T-helper 17 cell (primary cell): ENCODE measurements at places on chromosomes 3 and 15.

DNA sequence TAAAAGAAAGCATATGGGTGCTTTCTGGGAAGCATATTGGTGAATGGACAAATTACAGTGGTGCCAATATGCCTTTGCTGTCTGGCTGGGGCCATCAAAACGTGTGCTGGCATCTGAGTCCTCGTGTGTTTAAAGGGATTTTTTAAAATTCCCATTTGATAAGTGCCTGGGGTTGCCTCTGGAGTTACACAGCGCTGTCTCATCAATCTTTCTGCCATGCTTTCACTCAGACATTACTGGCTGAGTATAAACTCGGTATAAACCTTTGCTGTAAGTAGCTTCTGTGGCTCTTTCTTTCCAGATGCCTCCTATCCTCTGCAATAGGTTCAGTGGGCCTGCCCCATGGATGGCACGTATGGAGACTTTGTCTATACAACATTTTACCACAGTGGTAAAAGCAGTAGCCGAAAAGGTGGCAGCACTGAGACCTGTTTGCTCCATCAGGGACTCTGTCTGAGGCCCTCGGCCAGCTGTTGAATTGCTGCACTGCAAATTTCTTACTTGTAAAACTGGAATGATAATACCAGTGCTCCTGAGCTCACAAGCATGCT lies 195.5 kb downstream of the LPP start:
- no peak for DNase-seq

DNA sequence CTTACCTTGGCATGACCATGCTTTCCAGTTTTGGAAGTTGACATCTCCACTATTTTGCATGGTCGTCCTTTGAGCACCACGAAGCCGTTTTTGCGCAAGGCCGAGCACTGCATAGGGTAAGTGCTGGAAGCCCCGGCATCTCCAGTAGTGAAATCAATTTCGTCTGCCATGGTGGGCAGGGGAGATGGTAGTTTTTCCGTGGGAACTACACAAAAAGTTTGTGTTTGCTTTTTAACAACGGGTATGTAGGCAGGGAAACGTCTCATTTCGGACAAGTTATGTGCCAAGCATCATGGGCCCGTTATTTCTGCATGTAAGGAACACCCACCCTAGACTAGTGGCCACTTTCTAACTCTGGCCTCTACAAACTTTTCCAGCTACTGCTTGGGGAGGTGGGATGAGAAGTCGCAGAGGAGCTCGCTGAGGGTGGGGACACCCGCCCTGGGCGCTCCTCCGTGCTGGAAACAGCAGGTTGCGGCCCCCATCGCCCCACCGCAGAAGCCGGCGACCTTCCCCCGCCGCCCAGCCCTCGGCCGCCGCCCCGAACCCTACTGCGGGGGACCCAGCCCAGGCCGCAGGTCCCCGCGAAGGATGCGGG lies 701 bp downstream of the EIF5A2 start:
- DNase-seq = no peak

GRCh38 chr3:104438706-104439105 lies 928.0 kb upstream of the ALCAM start:
- no peak for DNase-seq

GRCh38 chr3:197550489-197550888 lies 5.3 kb downstream of the BDH1 start:
- no peak for DNase-seq

DNA sequence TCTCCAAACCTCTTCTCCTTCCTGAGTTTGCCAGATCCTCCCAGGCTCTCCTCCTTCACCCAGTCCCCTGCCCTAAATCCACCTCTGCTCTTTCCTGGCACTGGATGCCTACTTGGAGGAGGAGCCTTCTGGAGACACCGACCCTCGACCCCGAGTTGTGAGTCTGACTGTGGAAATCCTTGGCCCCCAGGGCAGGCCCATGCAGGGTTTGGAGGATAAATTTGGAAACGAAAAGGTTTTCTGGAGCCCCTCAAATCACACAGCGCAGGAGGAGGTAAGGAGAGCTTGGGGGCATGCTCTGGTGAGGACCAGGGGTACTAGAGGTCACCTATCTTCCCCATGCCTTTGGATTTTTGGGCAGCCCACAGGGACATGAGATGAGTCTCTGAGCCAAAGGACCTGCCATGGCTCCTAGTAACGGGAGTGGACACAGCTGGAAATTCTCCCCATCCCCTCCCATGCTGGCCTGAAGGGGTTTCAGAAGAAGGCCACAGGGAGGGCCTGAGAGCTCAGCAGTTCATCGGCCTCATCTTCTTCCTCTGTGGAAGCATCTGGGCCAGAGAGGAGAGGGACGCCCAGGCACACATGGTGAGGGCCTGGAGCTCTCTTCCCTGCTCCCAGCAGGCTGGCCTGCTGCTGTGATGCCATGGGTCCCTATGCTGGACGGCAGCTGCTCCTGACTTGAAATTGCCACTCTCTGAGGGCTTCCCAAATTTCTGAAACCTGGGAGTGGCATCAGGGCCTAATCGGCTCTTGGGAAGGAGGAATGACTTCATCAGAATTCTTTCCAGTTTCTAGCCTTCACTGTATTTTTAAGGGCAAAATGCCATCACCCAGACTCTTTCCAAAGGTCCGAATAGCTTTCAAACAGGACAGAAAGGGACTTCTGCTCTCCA lies 68.6 kb upstream of the ITGA11 start:
- DNase-seq = no peak

DNA sequence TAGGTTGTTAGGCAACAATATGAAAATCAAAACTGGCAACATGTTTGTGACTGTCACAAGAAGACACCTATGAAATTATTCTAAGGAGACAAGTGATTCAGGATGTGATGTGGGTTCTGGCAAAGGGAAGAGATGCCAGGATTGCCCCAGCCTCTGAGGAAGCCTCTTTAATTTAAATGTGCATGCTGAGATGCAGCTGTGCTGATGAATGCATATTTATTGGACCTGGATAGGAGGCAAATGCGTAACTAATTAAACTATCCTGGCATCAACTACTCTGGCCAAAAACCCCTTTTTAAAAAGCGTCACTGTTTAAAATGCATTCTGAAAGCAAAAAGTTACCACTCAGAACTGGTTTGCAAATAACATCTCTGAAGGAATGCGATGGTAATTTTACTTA lies 176.5 kb upstream of the DPH6 start:
- no peak for DNase-seq
